ENCODE measurements at places on chromosomes 2 and 18. TPM values are rescaled to one million over a fixed set of nuclear protein-coding genes. Genes with fewer than 3 reads are reported as not detected.

GRCh38 chr2:230413479-230413878, 2.5 kb upstream of the SP100 start:
- DNase-seq: no peak

DNA sequence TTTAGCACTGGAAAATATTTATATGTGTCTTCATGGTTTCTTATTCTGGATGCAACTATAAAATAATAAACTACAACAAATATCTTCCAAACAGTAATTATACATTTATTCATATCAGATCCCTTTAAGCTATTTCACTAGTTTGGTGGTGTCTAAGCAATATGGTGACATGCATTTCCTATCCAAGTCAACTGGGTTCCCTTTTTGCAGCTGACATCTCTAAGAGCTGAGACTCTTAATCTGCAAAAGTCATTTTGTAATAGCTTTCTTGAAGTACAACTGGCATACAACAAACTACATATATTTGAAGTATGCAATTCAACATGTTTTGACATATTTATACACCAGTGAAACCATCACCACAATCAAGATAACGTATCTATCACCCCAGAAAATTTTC, 59.9 kb upstream of the SLC1A4 start:
- no peak for DNase-seq

- DNase-seq: no peak
These were observed 1.2 kb upstream of the BCL11A start for GRCh38 chr2:60554646-60555065.

The CLEC4F gene
- total RNA-seq: not detected

The SFT2D3 gene
- 5.8 TPM for total RNA-seq

The CAPN14 gene
- 0.83 TPM for total RNA-seq

All from Peyer's patch (tissue), 4 donors.